ENCODE measurements at places on chromosomes 3 and 15. TPM values are rescaled to one million over a fixed set of nuclear protein-coding genes. Genes with fewer than 3 reads are reported as not detected.

GRCh38 chr3:118110211-118110610 is 924.4 kb downstream of the IGSF11 start:
- no peak overlapping the region for H3K4me3 ChIP-seq
- DNase-seq = no peak
- H3K27ac ChIP-seq = no peak overlapping the region
- H3K4me1 ChIP-seq = no peaks in the 10 kb centered on the region
- no peaks in the 10 kb centered on the region for H3K27me3 ChIP-seq

DNA sequence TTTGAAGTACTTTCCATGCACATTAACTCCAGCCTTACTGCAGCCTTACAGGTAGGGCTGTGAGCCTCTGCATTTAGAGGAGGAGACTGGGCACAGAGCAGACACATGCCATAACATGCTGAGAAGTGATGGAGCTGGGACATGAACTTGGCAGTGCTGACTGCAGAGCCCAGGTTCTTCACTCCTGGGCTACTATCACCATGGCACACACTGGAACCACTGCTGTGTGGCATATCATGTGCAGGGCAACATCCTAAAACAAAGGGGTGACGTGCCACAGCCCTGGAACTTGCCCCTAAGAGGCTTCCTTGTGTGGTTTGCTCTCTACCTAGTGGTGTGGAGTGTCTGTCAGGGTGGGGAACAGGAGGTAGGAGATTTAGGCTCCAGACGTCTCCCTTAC is 25.4 kb downstream of the EHD4 start:
- H3K4me3 ChIP-seq = no peak overlapping the region
- H3K27ac ChIP-seq = no peak overlapping the region
- no peak for DNase-seq
- peaks cover 21% of the 10 kb centered on the region for H3K4me1 ChIP-seq
- H3K27me3 ChIP-seq = no peaks in the 10 kb centered on the region

DNA sequence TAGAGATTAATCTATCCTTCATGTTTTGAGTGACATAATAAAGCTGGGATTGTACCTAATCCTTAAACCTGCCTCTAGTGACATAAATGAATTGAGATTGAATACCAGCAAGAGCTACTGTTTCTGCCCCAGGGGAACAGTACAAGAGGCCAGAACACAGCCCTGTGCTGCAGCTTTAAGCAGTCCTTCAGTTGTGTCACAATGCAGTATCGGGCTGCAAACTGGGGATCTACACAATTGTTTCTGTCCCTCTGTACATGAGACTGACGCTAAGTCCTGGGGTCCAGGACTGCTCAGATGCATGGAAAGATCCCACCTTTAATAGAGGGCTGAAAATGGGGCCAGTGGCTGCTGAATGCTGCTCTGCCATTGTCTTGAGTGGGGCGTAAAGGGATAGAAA is 87.5 kb downstream of the MINAR1 start:
- H3K27me3 ChIP-seq = peaks cover 3% of the 10 kb centered on the region
- H3K27ac ChIP-seq = no peak overlapping the region
- no peak overlapping the region for H3K4me3 ChIP-seq
- no peaks in the 10 kb centered on the region for H3K4me1 ChIP-seq
- DNase-seq = no peak

DNA sequence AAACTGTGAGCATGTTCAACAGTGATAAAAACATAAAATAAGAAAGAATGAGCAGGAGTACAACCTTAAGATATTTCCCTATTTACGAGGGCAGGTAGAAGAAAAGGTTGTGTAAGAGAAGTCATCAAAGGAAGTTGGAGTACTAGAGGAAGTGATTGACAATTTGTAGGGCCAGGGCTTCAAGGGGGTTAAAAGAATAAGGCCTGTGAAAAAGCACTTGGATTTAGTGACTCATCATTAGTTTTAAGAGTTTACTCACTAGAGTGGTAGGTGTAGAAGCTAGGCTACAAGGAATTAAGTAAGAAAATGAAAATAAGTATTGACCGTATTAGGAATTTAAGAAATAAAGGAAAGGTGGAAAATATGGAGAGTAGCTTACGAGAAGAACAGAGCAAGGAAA is 23.6 kb downstream of the KCNMB3 start:
- H3K27ac ChIP-seq = no peak overlapping the region
- H3K36me3 ChIP-seq = peaks cover 33% of the 10 kb centered on the region
- no peaks in the 10 kb centered on the region for H3K27me3 ChIP-seq
- peak; percentile 16 for DNase-seq

- H3K4me1 ChIP-seq = peaks cover 31% of the 10 kb centered on the region
- H3K36me3 ChIP-seq = no peaks in the 10 kb centered on the region
- no peak overlapping the region for H3K27ac ChIP-seq
- no peaks in the 10 kb centered on the region for H3K27me3 ChIP-seq
Observed at GRCh38 chr15:35115155-35115725, 30.1 kb upstream of the NANOGP8 start.

DNA sequence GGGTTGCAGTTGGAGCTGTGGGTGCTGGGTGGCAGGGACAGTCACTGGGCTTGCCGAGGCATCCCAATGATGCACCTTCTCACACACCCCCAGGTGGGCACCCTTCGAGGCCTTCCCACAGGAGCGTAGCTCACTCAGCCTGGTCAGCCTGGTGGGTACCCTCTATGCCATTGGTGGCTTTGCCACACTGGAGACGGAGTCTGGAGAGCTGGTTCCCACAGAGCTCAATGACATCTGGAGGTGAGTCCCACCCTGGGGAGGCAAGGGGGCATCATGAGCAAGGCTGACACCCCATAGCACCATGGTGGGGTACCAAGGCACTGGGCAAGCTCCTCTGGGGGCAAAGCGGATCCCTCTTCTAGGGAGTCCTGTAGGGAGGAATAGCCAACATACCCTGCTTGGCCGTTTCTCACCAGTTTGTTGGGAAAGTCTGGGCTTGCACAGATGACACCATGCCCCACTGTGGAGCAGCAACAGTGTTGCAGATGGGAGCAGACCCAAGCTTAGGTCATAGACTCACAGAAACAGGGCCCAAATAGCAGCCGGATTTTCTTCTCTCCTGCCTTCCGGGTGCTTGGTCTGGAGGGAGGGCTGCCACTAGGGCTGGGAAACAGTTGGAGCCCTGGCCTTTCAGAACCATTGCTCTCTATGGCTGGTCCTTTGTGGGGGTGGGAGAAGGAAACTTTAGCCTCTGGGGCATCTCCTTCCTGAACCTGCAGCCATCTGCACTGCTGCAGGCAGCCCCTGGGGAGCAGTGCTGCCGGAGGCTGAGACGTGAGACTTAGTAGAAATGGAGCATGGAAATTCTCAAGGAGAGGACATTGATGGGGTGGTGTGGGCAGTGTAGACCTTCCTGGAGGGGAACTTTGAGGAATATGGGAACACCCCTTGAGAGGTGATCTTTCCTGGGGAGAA is 5.7 kb downstream of the KLHL40 start:
- H3K4me3 ChIP-seq = no peak overlapping the region
- H3K4me1 ChIP-seq = no peaks in the 10 kb centered on the region

GRCh38 chr3:104519468-104520227 is 847.1 kb upstream of the ALCAM start:
- no peaks in the 10 kb centered on the region for H3K36me3 ChIP-seq
- no peaks in the 10 kb centered on the region for H3K4me1 ChIP-seq
- no peak for DNase-seq
- no peak overlapping the region for H3K4me3 ChIP-seq

DNA sequence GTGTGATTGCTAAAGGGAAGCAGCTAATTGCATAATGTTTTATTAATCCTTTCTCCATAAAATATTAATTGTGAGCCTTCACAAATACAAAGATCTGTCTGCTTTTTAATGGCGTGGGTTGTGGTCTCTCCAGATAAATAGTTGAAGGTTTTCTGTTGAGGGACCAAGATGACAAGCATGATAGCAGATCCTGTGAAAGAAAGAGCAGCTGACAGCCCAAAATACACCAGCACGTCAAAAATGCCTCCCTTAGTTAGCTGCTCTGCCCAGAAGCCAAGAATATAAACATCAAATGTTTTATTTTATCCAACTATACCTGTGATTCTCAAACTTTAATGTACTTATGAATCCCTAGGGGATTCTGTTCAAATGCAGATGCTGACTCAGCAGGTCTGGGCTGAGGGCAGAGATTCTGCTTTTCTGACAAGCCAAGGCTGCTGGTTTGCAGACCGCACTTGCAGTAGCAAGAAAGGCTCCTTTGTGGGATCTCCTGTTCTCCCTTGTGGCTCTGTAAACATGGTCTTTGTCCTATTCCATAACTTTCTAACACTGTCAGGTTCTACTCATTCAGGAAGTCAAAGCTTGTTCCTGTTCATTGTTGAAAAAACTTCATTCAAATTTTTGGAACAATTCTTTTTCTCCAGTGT is 119.1 kb upstream of the SLC25A36 start:
- no peak overlapping the region for H3K4me3 ChIP-seq
- DNase-seq = no peak
- H3K36me3 ChIP-seq = no peaks in the 10 kb centered on the region
- no peak overlapping the region for H3K27ac ChIP-seq
- H3K27me3 ChIP-seq = no peaks in the 10 kb centered on the region

- H3K27me3 ChIP-seq = no peaks in the 10 kb centered on the region
- no peak overlapping the region for H3K27ac ChIP-seq
- DNase-seq = no peak
- no peaks in the 10 kb centered on the region for H3K4me1 ChIP-seq
- no peaks in the 10 kb centered on the region for H3K36me3 ChIP-seq
Observed at GRCh38 chr3:181892848-181893247, 181.1 kb downstream of the SOX2 start.

GRCh38 chr3:190485830-190486532 is 27.9 kb upstream of the IL1RAP start:
- H3K36me3 ChIP-seq = no peaks in the 10 kb centered on the region
- H3K4me1 ChIP-seq = peaks cover 11% of the 10 kb centered on the region
- no peak overlapping the region for H3K4me3 ChIP-seq
- no peak overlapping the region for H3K27ac ChIP-seq

DNA sequence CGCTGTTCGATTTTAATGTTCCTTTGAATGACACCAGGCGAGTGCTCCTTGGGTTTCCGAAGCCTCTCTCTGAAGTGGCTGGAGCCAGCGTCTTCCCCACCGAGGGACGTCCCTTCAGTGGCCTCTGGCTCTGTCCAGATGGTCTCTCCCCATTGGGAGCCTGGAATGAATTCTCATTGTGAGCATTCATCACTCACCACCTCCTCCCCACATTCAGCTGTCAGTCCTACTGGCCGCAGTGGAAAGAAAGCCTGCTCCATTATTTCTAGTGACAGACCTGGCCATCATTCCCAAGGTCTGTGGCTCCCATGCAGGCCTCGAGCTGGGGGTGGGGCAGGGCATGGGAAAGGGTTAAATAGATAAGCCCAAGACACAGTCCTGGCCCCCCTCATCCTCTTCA is 35.2 kb downstream of the ZNF710 start:
- H3K4me1 ChIP-seq = no peaks in the 10 kb centered on the region
- H3K27ac ChIP-seq = peak overlapping the region; percentile 84
- H3K36me3 ChIP-seq = no peaks in the 10 kb centered on the region
- H3K4me3 ChIP-seq = no peak overlapping the region
- H3K27me3 ChIP-seq = no peaks in the 10 kb centered on the region

- no peak overlapping the region for H3K4me3 ChIP-seq
- H3K36me3 ChIP-seq = peaks cover 3% of the 10 kb centered on the region
- H3K4me1 ChIP-seq = peaks cover 32% of the 10 kb centered on the region
- H3K27me3 ChIP-seq = no peaks in the 10 kb centered on the region
- no peak for DNase-seq
Observed at GRCh38 chr3:188164248-188164687, 10.3 kb downstream of the LPP start.

- H3K4me3 ChIP-seq = no peak overlapping the region
- no peaks in the 10 kb centered on the region for H3K36me3 ChIP-seq
- no peaks in the 10 kb centered on the region for H3K27me3 ChIP-seq
Observed at GRCh38 chr3:100042166-100042981, 71.9 kb downstream of the FILIP1L start.

Gene MCTP2
- 34.9 TPM for total RNA-seq

Gene SUCLG2
- 51.3 TPM for total RNA-seq

Gene CD200
- 21.6 TPM for total RNA-seq

Gene TEX9
- 17.4 TPM for total RNA-seq

Gene SLC24A5
- not detected for total RNA-seq

Gene RHOV
- total RNA-seq = 8.5 TPM

Gene CCDC32
- 24.5 TPM for total RNA-seq

Gene RARRES1
- total RNA-seq = 36.3 TPM
